GM13976 (cell line): ENCODE measurements at places on chromosomes 7 and 10.

DNA sequence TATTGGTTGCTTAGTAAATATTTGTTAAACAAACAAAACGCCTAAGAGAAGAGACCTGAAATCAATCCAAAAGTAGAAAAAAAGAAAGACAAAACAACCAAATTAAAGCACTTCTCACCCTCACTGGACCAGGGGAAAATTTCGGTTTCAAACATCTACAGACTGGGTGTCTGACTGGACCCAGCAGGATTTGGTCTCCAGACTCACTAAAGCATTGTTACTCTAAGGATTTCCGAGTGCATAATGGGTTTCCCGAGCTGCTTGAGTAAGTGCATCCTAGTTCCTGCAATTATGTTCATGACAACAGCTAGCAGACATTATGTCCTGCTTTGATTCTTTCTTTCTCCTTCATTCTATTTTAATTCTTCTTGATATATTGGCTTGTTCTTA, 51.8 kb upstream of the FAM3C start:
- DNase-seq: no peak

DNA sequence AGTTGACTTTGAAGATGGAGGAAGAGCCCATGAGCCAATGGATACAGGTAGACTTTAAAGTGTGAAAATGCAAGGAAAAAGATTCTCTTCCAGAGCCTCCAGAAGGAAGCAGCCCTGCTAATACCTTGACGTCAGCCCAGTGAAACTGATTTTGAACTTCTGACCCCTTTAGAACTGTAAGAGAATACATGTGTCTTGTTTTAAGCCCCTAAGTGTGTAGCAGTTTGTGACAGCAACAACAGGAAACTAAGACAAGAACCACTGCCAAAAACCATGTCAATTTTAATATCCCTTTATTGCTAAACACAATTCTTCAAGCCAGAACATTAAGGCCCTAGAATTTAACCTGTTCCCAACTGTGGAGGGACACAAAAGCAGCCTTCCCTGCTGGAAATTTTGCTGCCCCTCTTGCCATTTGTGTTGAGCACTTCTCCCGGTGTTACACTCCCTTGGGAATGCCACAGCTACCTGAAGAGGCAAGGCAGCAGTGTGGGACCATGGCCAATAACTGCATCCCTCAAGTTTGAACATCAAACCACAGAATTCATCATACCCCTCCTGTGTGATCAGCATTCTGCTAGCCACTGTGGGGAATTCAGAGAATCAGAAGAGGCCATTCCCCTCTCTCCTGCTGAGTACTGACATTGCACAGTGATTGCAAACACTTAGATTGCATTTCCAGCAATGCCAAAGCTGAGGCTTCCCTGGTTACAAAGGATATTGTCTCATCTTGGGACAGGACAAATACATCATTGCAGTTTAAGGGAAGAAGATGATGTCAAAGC, 12.3 kb upstream of the CCDC172 start:
- DNase-seq: no peak

DNA sequence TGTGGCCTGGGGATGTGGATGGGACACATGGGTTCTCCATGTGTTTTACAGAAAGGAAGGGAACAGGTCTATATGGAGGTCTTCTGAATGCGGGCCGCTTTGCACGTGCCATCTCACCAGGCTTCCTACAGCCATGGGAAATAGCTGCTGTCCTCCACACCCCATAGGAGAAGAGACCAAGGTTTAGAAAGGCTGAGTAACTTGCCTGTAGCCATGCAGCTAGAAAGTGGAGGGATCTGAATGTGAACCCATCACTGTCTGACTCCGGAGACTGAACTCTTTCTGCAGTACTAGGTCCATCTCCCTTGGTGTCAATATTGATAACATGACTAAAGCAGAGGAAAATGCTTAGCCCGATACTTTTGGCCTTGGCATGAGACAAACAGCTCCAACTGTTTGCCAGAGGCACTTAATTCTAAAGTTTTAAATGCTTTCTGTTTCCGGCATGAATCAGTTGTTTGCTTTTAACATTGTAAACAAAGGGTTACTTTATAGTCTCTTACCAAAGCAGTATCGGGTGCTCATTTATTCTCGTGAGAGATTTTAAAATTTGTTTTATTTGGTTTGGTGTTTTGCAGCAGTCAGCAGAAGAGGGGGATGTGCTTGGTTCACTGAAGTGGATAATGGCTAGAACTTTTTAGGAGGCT, 64.8 kb upstream of the LOXL4 start:
- no peak for DNase-seq

DNA sequence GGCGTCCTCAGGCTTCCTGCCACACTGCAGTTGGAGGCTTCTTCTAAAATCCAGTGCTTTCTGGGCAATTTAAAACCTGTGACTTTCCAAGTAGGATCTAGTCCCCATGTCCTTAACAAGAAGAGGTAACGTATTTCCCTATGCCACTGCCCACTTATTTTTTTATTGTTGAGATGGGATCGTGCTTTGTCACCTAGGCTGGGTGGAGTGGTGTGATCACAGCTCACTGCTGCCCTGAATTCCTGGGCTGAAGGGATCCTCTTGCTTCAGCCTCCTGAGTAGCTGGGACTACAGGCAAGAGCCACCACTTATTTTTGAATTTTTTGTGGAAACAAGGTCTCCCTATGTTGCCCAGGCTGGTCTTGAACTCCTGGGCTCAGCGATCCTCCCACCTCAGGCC, 63.4 kb downstream of the DAGLB start:
- DNase-seq: no peak

GRCh38 chr10:36109399-36110023, 467.4 kb upstream of the FZD8 start:
- DNase-seq: no peak
